Upper lobe of right lung (tissue), 1 donor: ENCODE measurements at places on chromosomes 1 and 21. TPM values are rescaled to one million over a fixed set of nuclear protein-coding genes. Genes with fewer than 3 reads are reported as not detected.
A peak's percentile ranks its signal among the peaks of the same experiment; 100 is the strongest.

The PRR9 gene
- total RNA-seq: not detected

The VSIG8 gene
- not detected for total RNA-seq

The CYB561D1 gene
- total RNA-seq: 13.1 TPM

GRCh38 chr1:33168556-33169289, 13.1 kb downstream of the TRIM62 start:
- no peaks in the 10 kb centered on the region for H3K4me1 ChIP-seq
- H3K27me3 ChIP-seq: no peaks in the 10 kb centered on the region
- DNase-seq: no peak
- H3K4me3 ChIP-seq: no peak overlapping the region
- H3K36me3 ChIP-seq: no peaks in the 10 kb centered on the region
- no peak overlapping the region for H3K27ac ChIP-seq

GRCh38 chr1:163772246-163772645, 450.5 kb downstream of the NUF2 start:
- H3K36me3 ChIP-seq: no peaks in the 10 kb centered on the region
- no peaks in the 10 kb centered on the region for H3K4me1 ChIP-seq
- H3K27ac ChIP-seq: no peak overlapping the region
- DNase-seq: no peak
- H3K27me3 ChIP-seq: no peaks in the 10 kb centered on the region

GRCh38 chr1:51570063-51570710, 46.7 kb upstream of the OSBPL9 start:
- peaks cover 21% of the 10 kb centered on the region for H3K4me1 ChIP-seq
- no peaks in the 10 kb centered on the region for H3K36me3 ChIP-seq
- no peak overlapping the region for H3K4me3 ChIP-seq
- DNase-seq: no peak
- H3K27ac ChIP-seq: peak overlapping the region; percentile 5

- no peaks in the 10 kb centered on the region for H3K36me3 ChIP-seq
- H3K4me1 ChIP-seq: no peaks in the 10 kb centered on the region
Observed at GRCh38 chr1:62309906-62310305, 9.3 kb downstream of the KANK4 start.

DNA sequence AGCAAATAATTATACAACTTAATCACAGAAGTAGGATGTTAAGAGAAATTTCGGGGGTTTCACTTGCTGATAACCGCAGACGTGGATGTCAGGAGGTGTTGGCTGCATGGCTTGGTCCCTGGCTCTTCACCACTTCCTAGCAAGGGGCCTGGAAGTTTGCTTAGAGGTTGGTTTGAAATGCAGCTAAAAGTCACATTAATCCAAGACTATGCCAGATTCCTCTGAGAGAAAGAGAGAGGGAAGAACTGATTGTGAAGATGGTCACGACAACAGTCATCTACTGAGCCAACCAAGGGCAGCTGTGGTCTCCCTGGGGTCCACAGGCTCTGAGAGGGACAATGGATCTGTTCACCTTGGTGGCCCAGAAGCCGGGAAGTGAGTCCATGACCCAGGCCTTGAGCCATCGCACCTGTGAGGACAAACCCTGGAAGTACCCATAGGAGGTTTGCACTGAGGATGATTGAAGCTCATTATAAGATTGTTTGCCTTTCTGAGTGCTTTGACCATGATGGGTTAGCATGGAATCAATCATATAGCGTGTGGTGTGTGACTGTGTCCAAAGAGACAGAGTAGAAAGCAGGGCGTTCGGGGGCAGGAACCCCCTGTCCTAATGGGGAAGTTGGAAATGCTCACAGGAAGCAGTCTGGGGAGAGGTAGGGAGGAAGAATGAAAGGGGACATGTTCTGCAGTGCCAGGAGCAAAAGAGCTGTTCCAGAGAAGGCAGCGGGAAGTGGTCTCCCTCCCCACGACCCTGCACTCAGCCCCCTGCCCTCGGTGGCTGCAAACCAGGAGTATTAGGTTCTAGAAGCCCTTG, 47.1 kb downstream of the UMODL1 start:
- H3K27me3 ChIP-seq: peaks cover 41% of the 10 kb centered on the region
- H3K36me3 ChIP-seq: no peaks in the 10 kb centered on the region
- no peak for DNase-seq
- no peak overlapping the region for H3K27ac ChIP-seq
- H3K4me1 ChIP-seq: peaks cover 10% of the 10 kb centered on the region

- no peak overlapping the region for H3K4me3 ChIP-seq
- no peaks in the 10 kb centered on the region for H3K4me1 ChIP-seq
- H3K36me3 ChIP-seq: no peaks in the 10 kb centered on the region
- no peak overlapping the region for H3K27ac ChIP-seq
Observed at GRCh38 chr1:222521299-222522104, 26.4 kb downstream of the HHIPL2 start.

The CHRM3 gene
- 5.4 TPM for total RNA-seq

The ZFP69B gene
- 1.3 TPM for total RNA-seq

DNA sequence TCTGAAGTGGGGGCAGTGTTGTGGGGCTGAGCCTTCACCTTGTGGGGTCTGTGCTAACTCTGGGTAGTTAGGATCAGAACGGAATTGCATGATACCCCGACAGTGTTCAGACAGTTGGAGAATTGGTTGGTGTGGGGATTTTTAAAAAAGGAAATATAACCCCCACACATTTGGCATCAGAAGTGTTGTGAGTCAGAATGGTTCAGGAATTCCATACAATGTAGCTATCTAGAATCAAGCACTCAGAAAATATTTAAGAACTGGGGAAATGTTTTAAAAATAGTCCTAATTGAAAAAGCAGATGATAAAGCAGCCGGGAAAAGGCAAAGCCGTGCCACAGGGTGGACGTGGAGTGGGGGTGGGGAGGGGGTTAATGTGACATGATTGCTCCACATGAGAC, 6.5 kb upstream of the S100A7 start:
- no peaks in the 10 kb centered on the region for H3K4me1 ChIP-seq
- no peaks in the 10 kb centered on the region for H3K27me3 ChIP-seq
- no peak overlapping the region for H3K4me3 ChIP-seq

The IQGAP3 gene
- total RNA-seq: 1.3 TPM

The FCRL1 gene
- 1.4 TPM for total RNA-seq

The GPR161 gene
- 14.5 TPM for total RNA-seq

The DBT gene
- 15.7 TPM for total RNA-seq

DNA sequence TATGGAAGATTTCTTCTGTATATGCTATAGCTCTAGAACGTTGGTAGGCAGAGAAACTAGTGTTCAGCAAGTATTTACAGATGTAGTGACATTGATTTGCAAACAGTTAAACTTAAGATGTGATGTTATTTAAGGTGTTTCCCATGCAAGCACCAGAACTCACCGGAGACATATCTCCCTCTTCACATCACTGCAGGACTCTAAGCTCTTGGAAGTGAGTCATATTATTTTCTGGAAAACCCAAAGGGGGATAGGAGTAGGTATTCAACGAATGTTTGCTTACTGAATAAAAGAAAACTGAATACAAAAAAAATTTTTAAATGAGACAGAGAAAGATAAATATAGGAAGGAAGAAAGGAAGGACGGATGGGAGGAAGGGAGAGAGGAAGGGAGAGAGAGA, 25.0 kb downstream of the RGS4 start:
- H3K27me3 ChIP-seq: no peaks in the 10 kb centered on the region
- DNase-seq: no peak
- H3K27ac ChIP-seq: no peak overlapping the region
- H3K36me3 ChIP-seq: no peaks in the 10 kb centered on the region
- no peaks in the 10 kb centered on the region for H3K4me1 ChIP-seq

DNA sequence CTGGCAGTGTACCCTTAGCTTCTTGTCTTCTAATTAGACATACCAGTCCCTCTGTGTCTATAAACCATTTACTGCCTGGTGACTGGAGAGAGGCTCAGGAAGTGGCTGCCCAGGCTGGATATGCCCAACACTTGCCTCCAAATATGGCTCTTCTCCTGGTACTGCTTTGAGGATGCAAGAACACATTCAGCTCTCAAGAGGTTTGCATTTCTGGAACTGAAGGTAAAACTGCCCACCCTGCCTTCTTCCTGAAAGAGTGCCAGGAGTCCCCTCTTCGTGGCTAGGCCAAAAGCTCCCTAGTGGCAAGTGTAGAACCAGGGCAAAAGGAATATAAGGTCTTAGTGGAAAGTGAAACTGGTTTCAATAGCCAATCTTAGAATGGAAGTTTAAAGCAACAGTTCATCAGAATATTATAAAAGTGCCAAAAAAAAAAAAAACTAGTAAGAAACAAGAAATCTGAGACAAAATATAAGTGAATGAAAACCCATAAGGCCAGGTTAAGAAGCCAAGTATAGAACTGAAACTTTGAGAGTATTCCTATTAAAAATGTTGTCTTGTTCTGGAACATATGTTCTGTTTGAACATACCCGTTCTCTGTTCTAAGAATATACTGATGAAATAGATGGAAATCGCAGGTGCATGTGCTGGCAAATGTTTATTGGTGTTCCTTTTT, 77.2 kb upstream of the CTTNBP2NL start:
- H3K4me1 ChIP-seq: peaks cover 32% of the 10 kb centered on the region
- no peak overlapping the region for H3K4me3 ChIP-seq
- H3K36me3 ChIP-seq: no peaks in the 10 kb centered on the region
- H3K27me3 ChIP-seq: no peaks in the 10 kb centered on the region
- no peak overlapping the region for H3K27ac ChIP-seq
- DNase-seq: no peak

DNA sequence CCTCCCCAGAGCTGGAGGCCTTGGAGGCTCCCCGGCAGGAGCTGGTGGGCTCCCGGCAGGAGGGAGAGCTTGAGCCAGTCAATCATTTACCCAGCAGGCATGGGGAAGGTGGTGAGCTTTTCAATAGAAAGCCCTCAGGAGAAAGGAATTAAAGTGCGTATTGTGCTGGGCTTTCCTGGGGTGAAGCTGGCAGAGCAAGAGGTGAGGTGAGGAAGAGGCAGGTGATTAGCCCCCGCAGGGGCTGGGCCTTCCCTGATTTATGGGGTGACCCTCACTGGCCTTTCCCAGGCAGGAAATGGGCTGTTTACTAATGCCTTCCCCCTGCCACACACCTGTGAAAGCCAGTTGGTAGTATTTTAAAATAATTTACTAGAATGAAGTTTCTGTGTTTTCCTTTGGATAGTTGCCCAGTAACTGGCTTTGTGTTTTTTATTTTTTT, 25.8 kb downstream of the CLDN14 start:
- peaks cover 4% of the 10 kb centered on the region for H3K4me1 ChIP-seq
- no peak overlapping the region for H3K4me3 ChIP-seq
- DNase-seq: no peak
- no peaks in the 10 kb centered on the region for H3K27me3 ChIP-seq
- H3K36me3 ChIP-seq: no peaks in the 10 kb centered on the region
- no peak overlapping the region for H3K27ac ChIP-seq

The PLEKHO1 gene
- 44.5 TPM for total RNA-seq

- H3K4me3 ChIP-seq: no peak overlapping the region
- H3K27me3 ChIP-seq: no peaks in the 10 kb centered on the region
- no peak overlapping the region for H3K27ac ChIP-seq
- peaks cover 24% of the 10 kb centered on the region for H3K4me1 ChIP-seq
- DNase-seq: no peak
Observed at GRCh38 chr1:116392717-116393404, 19.8 kb downstream of the ATP1A1 start.

GRCh38 chr1:91754816-91755580, 131.0 kb downstream of the TGFBR3 start:
- no peak for DNase-seq
- H3K27ac ChIP-seq: peak overlapping the region; percentile 26
- no peaks in the 10 kb centered on the region for H3K36me3 ChIP-seq
- H3K4me1 ChIP-seq: peaks cover 30% of the 10 kb centered on the region

DNA sequence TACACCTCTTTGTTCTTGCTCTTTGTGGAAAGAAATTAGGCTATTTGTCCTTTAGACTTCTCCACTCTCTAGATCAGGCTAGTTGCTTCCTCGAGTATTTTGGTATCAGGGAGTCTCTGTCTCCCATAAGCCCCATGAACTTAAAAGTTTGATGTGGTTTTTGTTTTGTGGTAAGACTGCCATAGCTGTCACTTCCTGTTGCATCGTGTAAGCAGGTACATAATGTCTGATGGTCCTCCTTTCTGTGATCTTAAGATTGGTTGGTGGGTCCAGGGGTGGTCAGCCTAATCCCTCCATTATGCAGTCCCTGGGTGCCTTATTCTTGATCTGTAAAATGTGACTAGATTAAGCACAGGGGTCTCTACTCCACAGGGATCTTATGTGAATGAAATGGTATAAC, 23.1 kb downstream of the CD53 start:
- H3K27ac ChIP-seq: no peak overlapping the region
- H3K4me3 ChIP-seq: no peak overlapping the region
- DNase-seq: no peak
- no peaks in the 10 kb centered on the region for H3K4me1 ChIP-seq

GRCh38 chr1:209786146-209786545, 1.8 kb upstream of the C1orf74 start:
- no peak overlapping the region for H3K4me3 ChIP-seq
- no peak overlapping the region for H3K27ac ChIP-seq
- peaks cover 8% of the 10 kb centered on the region for H3K4me1 ChIP-seq
- no peak for DNase-seq
- no peaks in the 10 kb centered on the region for H3K36me3 ChIP-seq

The RIPPLY3 gene
- total RNA-seq: not detected

The OR2L8 gene
- not detected for total RNA-seq

DNA sequence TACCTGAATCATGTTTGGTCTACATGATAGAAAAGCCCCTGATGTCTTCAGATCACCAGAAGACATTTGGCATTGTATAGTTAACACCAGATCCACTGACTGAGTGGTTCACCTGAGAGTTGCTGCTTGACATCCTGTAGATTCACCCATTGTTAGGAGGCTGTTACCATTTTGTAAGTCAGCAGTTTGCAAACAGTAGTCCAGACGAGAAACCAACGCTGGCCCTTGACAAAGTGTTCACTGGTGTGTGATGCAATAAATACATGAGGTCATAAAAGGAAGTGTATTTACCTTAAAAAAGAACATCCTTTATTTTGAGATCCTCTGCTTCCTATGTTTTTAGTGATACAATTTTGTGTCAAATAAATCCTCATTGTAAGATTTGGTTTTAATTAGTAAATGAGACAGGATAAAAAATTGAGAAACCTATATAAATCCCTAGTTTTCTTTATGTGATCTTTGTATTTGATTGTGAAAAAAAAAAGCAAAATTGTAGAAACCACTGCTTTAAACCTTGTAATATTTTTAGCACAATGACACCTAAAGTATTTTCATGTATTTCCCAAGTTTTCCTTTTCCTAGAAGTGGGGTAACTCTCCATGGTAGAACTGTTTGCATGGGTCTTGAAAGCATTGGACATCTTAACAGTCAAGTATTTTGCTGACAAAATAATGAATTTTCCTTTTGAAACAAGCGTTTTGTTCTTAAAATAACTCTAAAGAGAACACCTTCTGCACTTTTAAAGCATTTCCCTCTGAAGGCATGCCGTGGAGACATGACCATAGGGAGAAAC, 204.3 kb downstream of the FGGY start:
- no peaks in the 10 kb centered on the region for H3K27me3 ChIP-seq
- no peak overlapping the region for H3K27ac ChIP-seq
- no peak for DNase-seq
- no peaks in the 10 kb centered on the region for H3K36me3 ChIP-seq

The CRP gene
- 0.26 TPM for total RNA-seq
